Endothelial cell (in vitro differentiated cells): ENCODE measurements at places on chromosomes 16 and 17.

GRCh38 chr17:7588553-7589203, 1.2 kb downstream of the SOX15 start:
- DNase-seq = no peak

DNA sequence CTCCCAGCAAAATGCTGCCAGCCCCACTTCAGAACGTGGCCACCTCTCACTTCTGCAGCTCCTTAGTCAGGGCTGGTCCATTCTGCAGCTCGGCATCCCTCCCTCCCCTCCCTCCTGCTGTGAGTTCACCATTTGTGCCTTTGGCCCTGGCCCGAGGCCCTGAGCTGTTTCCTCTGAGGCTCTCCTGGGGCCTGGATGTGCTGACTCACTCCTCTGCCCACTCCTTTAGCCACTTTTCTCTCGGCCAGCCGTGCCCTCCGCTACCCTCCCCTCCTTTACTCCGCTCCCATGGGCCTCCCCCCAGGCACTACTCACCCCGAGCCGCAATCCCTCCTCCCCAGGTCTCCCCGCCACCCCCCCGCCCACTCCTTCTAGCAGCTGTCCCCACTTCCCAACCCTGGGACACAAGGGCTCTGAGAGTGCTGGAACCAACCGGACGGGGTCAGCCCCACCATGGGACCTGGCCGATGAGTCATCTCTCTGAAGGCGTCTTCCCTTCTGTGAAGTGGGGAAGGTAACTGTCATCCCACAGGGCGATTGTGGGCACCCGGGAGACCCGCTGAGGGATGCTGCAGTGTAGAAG, 11.5 kb downstream of the KCNG4 start:
- no peak for DNase-seq

GRCh38 chr17:39151943-39152818, 744 bp upstream of the PLXDC1 start:
- peak; percentile 35 for DNase-seq

- no peak for DNase-seq
Measured at GRCh38 chr17:50028736-50029120, 27.2 kb upstream of the ITGA3 start.

- no peak for DNase-seq
Measured at GRCh38 chr17:47176389-47176826, 12.7 kb downstream of the CDC27 start.

DNA sequence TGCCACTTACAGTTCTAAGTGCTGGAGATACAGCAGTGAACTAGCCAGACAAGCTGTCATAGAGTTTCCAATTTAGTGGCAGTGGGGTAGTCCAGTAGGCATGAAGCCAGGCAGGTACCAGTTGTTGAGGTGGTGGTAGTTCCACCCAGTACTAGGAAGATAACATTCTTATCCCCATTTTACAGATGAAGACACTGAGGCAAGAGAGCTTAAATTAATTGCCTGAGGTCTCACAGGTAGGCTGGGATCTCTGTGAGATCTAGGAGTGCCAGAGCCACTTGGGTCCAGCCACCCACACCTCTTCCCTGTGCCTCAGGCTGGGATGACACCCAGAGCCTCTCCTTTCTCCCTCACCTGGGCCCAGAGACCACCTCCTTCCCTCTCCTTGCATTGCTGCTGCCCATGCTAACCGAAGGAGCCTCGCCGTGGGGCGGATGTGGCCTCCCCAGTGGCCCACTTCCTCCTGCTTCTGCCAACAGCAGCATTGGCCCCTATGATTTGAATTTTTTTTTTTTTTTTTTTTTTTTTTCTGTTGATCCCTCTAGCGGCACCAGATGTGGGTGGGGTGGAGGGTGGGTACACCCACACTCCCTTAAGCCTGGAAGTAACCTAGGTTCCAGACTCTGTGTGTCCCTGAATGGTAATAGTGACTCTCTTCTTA, 114.0 kb downstream of the PRKCB start:
- no peak for DNase-seq

- no peak for DNase-seq
Measured at GRCh38 chr16:79171504-79171903, 429.0 kb downstream of the MAF start.

DNA sequence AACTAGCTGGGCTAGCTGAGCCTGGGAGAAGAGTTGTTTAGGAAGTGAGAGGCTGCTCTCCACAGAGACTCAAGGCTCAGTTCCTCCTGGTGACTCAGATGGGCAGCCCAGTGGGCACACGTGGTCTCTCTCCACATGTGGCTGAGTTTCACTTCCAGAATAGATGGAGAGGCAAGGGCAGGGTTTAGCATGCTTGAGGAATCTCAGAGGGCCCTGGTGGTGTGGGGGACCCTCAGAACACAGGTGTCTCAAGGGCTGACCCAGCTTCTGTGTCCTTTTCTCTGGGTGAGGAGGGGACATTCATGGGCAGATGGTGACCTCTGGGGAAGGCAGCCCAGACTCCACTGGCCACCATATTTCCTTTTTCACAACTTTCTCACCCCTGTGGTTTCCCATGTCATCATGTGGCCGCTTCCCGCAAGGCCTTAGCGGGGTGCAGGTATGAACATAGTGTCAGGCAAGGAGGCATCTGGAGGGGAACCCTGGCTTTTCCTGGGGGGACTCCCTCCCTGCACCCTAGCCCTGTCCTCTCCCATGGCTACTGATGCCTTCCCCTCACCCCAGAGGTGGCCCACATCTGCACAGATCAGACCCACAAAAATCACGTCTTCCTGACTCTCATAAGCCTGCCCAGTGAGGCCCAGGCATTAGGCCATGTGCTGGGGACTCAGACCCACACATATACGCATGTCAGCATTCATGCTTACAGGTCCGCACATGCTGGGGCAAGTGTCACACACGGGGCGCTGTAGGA, 3.3 kb downstream of the GRN start:
- no peak for DNase-seq

- DNase-seq = no peak
Measured at GRCh38 chr16:88938777-88939244, 38.2 kb downstream of the CBFA2T3 start.

- no peak for DNase-seq
Measured at GRCh38 chr16:68072038-68072695, 13.0 kb upstream of the NFATC3 start.

DNA sequence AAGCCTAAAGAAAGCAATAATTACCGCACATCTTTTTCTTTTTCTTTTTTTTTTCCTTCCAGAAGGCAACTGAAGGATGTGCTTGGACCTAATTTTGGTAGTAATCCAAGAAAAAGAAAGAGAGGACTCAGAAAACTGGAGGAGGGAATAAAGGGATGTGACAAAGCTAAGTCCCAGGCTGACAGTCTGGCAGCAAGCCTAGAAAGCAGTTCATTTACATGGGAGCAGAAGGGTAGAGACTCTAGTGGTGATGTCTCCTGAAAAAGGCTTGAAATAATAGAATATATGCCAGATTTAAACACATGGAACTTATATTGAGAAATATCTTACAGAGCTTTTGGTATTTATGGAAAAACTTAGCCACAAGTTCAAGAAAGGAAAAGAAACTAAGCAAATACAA, 101.0 kb upstream of the SHISA6 start:
- DNase-seq = no peak

- no peak for DNase-seq
Measured at GRCh38 chr17:18285296-18285695, 24.8 kb downstream of the MIEF2 start.

GRCh38 chr16:30757316-30757715, 4.5 kb downstream of the CFAP119 start:
- no peak for DNase-seq

DNA sequence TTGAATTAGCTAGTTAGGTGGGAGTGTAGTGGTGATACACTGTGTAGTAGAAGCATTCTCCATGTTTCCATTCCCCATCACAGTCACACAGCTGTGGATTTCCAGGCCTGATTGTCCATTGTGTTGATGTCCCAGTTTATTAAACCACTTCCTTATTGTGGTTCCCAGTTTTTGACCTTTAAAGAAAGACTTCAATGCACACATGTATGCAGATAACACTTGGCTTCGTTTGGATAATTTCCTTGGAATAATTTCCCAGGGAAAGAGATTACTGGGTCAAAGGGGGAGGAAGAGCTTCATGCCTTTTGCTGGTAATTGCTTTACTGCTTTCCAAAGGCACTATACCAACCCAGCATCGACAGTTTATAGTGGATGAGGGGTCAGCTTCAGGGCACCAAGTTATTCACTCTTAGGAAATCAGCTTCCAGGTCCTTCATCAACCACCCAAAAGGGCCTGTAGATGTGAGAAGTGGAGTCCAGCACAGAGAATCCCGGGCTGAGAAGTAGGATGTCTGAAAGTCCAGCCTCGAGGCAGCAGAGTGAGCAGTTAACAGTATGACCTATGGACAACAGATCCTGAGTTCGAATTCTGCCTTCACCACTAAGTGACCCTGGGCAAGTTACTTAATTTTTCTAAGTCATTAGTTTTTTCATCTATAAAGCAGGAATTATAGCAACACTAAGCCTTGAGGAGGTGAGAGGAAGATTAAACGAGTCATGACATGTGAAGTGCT, 31.3 kb upstream of the TNS4 start:
- DNase-seq = no peak

GRCh38 chr16:48117217-48118105, 38.3 kb downstream of the ABCC12 start:
- DNase-seq = peak; percentile 96

DNA sequence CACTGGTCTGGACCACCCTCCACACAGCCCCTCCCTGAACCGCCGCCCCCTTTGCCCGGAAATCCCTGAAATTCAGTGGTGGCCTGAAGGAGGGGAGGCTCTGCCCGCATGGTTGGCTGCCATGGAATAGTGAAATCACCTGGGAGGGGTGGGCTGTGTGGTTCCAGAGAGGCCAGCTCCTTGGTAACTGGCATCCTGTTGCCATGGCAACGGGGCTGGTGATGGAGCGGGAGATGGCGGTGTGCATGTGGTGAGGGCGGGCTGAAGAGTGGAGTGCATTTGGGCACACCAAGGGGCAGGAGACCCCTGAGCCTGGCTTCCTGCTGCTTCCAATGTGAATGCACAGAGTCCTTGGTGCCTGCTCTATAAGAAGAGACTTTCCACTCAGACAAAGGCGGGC, 2.4 kb downstream of the EFNB3 start:
- no peak for DNase-seq

DNA sequence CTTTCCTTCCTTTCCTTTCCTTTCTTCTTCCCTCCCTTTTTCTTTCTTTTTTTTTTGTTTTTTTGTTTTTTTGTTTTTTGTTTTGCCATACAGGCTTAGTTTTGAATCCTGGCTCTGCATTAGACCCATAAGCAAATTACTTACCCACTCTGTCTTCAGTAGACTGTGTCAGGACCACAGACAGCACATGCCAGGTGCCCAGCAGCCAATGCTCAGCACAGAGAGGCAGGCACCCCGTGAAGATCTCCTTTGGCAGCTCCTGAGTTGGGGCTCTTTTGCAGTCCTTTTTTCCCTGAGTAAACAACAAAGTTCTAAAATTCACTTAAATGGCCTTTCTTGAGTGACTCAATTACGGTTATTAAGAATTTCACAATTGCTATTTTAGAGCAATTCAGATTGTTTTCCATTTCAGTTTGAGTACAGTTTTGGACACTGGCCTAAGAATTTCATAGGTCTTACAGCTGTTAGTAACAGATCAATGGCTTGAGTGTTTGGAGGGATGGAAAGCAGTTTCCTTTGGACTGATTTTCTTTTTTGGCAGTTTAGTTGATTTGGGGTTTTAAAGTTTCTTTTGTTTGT, 26.2 kb upstream of the SLC5A11 start:
- no peak for DNase-seq

DNA sequence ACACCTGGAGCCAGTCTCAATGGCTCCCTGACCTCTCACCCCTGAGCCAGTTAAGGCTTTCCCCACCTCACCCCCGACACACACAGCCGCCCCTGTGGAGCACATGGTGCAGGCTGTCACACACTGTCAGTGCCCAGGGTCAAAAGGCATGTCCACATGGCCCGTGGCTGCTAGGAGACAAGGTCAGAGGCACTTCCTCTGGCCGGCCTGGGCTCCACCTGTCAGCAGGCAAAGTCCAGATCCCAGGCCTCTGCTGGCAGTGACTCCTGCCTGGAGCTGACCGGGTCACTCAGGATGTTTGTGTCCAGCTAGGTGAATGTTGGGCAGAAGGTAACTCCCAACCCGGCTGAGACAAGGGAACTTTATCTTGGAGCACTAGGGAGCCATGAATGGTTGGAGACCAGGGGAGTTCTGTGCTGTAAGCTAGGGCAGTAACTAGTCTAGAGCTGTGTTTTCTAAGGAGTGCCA, 6.0 kb downstream of the SREBF1 start:
- no peak for DNase-seq

GRCh38 chr17:18121144-18121910, 12.8 kb downstream of the MYO15A start:
- no peak for DNase-seq

DNA sequence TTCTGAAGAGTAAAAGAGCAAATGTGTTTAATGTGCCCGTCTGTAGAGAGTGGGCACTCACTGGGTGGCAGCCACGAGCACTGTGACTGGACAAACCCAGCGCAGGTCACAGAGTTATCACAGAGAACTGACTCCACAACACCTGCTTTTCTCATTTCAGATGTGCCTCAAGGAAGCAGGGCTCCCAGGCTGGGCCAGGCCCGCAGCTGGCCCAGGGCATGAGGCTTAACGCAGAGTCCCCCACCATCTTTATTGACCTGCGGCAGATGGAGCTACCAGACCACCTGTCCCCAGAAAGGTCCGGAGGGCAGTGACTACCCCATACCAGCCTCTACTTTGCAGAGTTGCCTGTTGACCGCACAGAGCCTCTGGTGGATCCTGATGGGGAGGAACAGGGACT, 11.9 kb downstream of the DNAAF8 start:
- DNase-seq = no peak

GRCh38 chr16:53910990-53911389, 207.0 kb downstream of the FTO start:
- no peak for DNase-seq

DNA sequence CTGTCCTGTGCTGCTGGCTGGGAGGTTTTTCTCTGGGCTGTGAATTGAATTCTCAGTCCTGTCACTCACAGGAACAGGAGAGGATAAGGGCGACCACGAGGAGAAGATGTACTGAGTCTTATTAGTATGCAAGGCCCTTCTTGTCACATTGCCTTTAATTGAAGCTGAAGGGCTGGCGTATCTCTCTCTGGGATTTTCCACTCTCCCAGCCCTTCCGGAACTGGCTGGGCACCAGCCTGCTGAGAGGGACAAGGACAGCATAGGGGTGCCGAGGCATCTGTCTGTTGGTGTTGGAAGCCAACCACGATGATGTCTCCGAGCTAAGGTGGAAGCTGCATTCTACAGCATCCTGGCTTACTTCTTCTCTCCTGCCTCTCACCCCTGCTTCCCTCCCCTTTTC, 33.2 kb downstream of the GPRC5B start:
- DNase-seq = no peak

DNA sequence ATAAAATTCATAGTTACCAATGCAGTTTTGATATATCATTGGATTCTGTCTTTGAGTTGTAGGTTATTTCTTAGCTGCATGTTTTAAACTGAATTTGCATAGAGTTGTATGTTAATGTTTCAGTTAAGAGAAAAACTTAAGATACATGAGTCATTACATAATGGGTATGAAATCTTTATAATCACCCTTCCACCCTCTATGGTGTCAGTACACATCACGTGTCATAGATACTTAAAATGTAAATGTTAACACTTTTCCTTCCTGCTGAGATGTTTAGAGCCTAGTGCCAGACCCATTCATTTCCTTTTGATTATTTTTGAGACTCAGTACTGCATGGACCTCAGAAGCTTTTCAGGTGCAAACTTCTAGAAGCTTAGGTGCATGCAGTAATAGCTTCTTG, 20.5 kb downstream of the ZNF207 start:
- DNase-seq = no peak
